ENCODE measurements at places on chromosomes 5 and 9.

DNA sequence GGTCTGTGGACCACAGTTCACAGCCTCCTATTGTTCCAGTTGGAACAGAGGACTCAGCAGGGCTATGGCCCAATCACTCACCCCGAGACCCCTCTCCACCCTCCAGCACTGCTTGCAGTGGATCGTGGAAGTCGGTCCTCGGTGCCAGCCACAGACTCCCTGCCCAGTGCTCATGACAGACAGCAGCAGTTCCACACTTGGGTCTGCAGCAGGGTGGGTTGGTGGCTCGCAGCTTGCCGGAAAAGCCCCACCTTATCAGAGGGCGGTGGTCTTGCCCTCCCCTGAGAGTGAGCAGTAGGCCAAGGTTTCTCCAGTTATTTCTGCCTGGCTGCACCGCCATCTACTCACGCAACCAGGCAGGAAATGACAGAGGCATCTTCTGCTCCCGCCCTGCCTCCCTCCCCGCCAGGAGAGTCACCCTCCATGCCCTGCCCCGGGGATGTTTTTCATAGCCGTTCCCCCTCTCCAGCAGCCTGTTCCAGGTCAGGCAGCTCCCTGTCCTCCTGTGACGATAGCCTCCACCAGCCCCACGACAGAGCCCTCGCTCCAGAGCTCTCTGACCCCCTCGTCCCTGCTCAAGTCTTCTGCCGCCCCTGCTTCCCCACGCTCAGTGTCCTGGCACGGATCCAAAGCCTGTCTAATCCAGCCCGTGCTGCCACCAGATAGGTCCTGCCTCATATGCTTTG lies 34.5 kb downstream of the UNC5A start:
- DNase-seq = no peak

DNA sequence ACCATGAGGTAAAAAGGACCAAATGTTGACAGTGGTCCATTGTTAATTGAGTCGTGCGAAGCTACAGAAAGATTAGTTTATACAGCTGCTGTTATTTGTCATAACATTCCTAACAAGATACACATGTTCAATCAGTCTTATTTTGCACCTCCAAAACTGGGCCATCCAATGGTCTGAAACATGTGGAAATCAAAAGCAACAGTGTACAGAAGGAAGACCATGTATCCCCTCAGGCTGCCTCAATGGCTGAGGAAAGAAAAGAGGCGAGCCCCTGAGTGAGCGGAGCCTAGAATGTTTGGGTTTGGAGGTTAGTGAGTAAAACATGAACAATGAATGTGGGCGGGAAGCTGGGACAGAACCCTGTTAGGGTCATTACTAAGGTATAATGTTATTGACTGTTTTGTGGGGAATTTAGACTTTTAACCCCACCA lies 35.6 kb downstream of the NFIB start:
- no peak for DNase-seq

DNA sequence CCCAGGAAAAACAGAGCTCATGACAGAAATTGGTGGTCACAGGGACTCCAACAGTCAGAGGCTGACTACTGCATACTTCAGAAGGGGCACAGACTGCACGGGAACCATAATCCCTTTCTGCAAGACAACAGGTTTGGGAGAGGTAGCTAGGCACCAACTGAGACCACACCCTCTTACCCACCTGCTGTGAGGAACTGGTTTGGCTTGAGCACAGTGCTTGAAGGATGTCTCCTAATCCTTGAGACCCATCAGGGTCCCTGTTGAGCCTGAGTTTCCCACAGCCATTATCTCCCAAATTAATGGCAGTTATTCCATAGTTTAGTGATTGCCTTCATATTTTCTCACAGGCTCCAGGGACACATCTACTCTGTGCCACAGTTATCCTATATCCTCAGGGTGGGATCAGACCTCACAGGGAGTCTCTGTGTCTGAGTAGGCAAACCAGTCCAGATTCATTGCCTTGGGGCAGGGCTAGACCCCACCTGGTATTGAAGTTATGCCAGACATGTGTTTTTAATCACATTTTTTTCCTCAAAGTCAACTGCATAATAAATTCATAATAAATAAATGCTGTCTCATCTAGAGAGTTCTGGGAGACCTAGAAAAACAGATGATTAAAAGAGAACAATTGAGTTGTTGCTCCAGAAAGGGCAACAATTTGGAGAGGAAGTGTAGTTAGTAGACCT lies 9.3 kb upstream of the CAST start:
- no peak for DNase-seq

- no peak for DNase-seq
Measured at GRCh38 chr9:124467410-124468060, 17.3 kb downstream of the ADGRD2 start.

GRCh38 chr9:135990468-135991429 lies 29.6 kb upstream of the UBAC1 start:
- peak; percentile 63 for DNase-seq

DNA sequence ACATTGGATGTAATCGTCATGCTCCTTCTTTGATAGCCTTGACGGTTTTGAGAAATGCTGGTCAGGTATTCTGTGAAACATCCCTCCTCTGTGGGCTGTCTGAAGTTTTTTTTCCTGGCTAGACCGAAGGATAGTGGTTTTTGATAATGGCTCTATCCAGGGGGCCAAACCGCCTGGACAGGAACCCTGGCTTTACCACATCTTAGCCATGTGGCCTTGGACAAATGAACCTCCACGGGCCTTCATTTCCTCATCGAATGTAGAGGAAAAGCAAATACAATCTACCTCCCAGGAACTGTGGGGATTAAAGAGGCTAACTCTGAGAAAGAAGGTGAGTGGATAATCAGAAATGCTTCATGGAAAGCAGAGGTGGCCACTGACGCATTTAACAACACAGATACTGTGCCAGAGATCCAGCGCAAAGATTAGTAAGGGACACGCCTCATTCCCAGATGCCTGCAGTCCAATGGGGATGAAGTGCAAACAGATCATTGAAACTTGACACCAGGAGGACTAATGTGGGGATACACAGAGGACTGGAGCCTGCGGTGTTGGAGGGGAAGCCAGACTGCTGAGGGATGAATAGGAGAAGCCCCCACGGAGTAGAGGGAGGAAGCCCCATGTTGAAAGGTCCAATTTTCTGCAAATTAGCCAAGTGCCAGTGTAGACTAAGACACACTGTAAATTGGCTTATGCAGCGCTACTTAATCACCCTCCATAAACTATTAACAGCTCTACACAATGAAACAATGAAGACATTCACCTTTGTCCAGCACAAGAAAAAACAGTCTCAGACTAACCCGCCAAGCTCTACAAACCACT lies 41.6 kb downstream of the MYO10 start:
- DNase-seq = no peak
